ENCODE measurements at places on chromosomes 6 and 20. TPM values are rescaled to one million over a fixed set of nuclear protein-coding genes. Genes with fewer than 3 reads are reported as not detected.
A peak's percentile ranks its signal among the peaks of the same experiment; 100 is the strongest.

GLYATL3 gene
- total RNA-seq: not detected

ENPP1 gene
- total RNA-seq: 54.7 TPM

ADGRF5 gene
- total RNA-seq: 36.3 TPM

SLC17A3 gene
- total RNA-seq: not detected

DNA sequence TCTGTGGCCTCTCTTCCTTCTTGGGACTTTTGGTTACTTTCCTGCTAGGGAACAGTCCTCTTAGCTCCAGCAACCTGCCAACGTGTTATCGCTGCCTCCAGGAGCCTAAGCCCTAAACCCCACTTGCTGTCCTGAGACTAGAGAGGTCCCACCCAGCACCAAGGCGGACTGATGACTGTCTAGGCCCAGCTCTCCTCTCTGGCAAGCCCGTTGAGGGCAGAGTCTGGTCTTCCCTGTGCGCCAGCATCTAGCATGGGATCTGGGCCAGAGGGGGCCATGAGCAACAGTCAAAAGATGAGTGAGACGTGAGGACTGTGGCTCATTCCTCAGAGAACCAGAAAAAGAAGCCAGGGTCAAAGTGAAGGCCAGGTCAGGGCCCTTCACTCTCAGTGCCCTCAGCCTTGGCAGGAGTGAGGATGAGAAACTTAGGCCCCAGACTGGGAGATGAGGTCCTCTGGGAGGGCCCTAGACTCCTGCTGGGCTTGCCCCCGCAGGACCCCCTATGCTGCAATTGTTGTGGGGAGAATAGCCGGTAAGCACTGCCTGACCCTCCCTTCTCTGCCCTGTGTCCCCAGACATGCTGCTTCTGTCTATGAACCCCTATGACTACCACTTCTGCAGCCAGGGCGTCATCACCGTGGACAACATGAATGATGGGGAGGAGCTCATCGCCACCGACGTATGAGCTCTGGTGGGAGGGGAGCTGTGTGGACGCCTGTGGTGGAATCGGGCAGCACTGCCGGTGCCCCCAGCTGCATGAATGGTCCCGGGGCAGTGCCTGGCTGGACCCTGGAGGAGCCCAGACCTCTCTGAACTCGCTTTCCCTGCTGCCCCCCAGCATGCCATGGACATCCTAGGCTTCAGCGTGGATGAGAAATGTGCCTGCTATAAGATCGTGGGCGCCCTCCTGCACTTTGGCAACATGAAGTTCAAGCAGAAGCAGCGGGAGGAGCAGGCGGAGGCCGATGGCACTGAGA is 30.9 kb downstream of the MYH7B start:
- ATAC-seq: no peak

TRIM40 gene
- not detected for total RNA-seq

STMND1 gene
- total RNA-seq: not detected

LY6G6F gene
- total RNA-seq: not detected

LRRC1 gene
- total RNA-seq: 28.3 TPM

- ATAC-seq: peak; percentile 37
Observed at GRCh38 chr20:44537993-44538392, 16.1 kb upstream of the SERINC3 start.

CEP85L gene
- 22.6 TPM for total RNA-seq

DNA sequence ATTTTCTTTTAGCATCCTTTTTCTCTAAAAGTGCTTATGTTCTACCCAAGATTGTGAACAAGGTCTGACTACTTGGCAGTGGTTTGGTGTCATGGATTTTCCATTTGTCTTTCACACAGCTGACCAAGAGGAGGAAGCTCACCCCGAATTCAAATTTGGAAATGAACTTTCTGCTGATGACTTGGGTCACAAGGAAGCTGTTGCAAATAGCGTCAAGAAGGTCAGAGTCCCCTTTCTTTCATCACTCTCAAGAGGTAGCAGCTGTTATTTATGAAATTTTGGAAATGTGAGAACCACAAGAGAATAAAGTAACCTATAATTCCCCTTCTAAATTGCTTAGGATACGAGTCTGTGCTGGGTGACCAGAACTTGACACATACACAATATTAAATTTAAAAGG is 113.0 kb upstream of the LAMP5 start:
- no peak for ATAC-seq

DNA sequence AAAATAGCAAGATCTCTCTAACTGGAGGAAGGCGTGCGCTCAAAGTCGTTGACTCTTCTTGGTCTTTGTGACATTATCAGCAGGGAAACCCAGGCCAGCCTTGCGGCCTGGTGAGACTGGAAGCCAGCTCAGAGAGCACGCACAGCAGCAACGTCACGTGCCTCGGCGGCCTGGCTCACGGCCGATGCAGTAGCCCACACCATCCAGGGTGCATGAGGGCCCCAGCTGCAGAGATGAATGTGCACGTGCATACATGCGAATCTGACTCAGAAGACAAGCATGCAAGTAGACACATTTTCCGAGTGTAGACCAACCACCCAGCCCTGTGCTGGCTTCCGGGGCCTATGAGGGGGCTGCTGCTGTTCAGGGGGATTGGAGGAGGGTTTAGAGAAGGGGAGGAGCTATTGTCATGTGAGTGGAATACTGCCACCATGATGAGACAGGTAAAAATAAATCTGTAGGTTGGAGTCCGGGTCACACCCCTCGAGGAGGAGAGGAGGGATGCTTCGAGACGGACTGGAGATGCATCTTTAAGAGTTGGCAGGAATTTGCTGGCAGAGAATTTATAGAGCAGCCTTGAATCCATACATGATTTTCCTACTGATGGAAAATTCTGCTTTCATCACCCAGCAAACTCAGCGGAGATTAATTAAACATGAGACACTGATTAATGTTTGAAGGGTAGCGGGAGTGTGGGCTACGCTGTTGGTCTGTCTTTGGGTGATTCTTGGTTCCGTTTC is 388.2 kb downstream of the CDH4 start:
- no peak for ATAC-seq

MTFR2 gene
- total RNA-seq: not detected

CDC5L gene
- 23.3 TPM for total RNA-seq

- peak; percentile 25 for ATAC-seq
Observed at GRCh38 chr20:10741060-10741459, 67.3 kb upstream of the JAG1 start.

DNA sequence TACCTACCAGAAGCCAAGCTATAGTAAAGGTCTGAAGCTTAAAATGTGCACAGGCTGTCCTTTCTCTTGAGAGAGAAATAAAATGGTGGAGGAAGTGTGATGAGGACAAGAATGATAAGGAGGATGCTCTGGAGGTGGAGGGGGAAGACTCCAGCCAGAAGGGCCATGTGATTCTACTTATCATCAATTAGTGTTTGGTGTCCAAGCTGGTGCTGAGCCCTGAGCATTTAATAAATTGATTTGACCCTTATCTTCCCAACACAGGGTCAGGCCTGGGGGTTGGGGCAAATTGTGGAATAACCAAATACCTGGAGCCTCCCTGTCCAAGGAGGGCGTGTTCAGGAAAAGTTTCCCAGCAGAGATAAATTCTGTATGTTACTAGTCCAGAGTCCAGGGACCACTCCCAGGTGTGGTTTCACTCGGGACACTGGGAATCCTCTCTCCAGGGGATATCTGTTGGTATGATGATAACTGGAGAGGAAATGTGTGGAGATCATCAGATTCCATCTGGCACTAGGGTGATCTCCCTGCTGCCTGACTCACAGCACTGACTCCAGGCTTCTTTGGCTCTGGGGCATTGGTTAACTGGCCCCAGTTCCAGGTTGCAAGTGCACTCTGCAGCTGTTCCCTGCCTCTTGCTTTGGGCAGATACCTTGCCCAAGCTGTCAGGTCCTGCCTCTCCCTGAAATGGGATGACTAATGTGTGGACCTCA is 3.8 kb upstream of the MYBL2 start:
- ATAC-seq: no peak

DNA sequence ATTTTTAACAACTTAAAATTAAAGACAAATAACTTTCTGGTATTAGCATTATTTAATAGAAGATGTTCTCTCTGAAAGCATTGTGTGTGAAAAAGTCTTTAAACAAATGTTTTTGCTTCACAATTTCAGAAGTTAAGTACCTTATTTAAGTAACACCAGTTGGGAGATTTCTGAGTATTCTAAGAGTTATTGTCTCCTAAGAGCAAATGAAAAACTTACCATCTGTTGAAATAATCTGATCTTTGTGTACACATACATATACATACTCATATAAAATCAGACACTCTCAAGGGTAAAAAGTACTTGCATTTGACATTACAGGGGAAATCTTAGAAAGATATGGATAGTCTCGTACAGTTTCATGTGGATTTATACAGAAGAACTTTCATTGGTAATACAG is 2.4 kb downstream of the BTBD3 start:
- no peak for ATAC-seq

GRCh38 chr6:6717953-6718352 is 129.4 kb downstream of the LY86 start:
- peak; percentile 77 for ATAC-seq

GSTA3 gene
- total RNA-seq: not detected

GRCh38 chr6:26152226-26153101 is 65.2 kb downstream of the HFE start:
- ATAC-seq: no peak

DNA sequence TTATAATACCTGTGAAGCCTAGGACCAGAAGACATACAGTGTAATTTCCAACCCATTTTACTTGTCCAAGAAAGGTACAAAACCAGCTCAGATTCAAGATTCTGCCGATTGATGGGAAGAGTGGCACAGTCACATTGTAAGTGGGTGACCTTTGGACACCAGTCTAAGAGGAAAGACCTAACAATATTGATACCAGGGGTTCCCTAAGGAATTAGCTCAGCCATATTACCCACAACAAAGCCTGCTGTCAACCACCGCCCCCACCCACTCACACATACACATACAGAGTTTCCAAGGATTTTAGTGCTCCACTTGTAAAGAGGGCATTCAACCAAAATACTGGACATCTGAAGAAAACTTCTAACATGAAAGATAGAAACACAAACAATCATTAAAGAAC is 27.9 kb upstream of the TMEM181 start:
- no peak for ATAC-seq

- ATAC-seq: no peak
Observed at GRCh38 chr20:59723607-59724456, 119.5 kb downstream of the PHACTR3 start.

GRCh38 chr6:128464790-128465189 is 55.6 kb downstream of the PTPRK start:
- no peak for ATAC-seq

TGM3 gene
- total RNA-seq: 5.8 TPM

DNA sequence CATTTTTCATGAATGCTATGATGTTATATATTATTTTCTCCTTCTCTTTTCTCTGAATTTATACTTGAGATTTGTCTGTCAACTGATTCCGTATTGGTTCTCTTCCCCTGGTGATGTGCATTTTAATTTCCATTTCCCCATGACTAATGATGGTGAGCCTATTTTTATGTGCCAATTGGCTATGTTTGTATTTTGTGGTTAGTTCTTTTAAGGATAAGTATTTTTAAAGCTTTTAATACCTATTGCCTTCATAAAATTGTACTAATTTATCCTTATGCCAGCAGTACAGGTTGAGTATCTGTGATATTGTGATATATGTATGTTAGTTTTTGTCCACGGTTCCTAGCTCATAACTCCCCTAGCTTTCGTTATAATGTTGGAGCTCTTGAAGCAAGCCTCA is 2.8 kb downstream of the POLH start:
- no peak for ATAC-seq

Measured in gastroesophageal sphincter (tissue), 4 donors.